AG04450 (cell line): ENCODE measurements at places on chromosomes 5 and 9.

- no peak for DNase-seq
These were observed 22.4 kb downstream of the GNAQ start for GRCh38 chr9:78009186-78009585.

- DNase-seq = no peak
These were observed 159.4 kb upstream of the PRR16 start for GRCh38 chr5:120304663-120305062.

DNA sequence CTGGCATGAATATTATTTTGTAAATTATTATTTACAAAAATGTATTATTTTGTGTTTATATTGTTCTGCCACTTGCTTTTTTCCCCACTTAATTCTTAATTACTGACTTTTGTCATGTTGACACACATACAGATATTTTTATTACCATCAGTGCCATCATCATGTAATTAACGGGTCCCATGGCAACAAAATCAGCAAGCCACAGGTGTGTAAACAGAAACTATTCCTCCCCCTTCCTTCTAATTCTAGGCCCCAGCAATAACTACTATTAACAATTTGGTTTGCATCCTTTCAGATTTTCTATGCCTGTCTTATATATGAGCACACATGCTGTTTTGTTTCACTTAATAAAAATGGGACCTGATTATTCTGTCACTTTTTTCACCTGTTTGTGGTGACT is 29.3 kb downstream of the CYFIP2 start:
- DNase-seq = no peak

DNA sequence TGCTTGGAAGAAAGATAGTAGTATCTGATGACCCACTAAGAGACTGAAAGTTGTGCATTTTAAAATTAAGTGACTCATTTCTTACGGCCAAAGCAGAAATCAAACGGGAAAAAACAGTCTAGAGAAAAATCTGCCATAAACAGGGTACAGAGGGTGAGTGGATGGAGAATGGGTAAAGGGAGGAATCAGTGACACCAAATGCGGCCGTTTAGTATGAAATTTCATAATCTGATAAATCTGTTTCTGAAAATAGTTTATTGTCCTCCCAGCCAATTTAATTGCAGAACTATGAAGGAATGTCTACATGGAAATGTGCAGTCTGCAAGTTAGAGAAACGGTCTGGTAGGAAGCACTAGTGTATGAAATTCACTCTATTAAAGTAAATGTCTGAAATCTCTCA is 39.5 kb downstream of the ADAMTS12 start:
- DNase-seq = no peak

GRCh38 chr5:61632064-61632463 is 300.0 kb downstream of the ZSWIM6 start:
- no peak for DNase-seq

GRCh38 chr5:148882332-148882731 is 55.9 kb downstream of the ADRB2 start:
- DNase-seq = no peak

DNA sequence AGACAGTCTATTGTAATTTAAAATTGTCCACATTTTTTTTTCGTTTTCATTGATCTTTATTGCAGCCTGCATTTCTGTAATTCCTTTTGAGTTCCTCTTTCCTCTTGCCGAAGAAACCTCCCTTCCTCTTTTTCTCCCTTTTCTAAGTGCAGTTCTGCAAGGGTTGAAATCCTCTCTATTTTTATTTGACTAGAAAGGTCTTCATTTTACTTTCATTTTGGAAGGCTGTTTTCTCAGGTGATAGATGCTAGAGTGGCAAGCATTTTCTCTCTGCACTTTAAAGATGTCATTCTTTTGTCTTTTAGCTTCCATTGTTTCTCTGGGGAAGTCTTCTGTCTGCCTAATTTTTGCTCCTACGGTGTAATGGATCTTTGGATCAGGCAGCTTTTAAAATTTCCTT is 248.5 kb downstream of the SMARCA2 start:
- DNase-seq = no peak

GRCh38 chr5:172188893-172189692 is 1.1 kb upstream of the STK10 start:
- no peak for DNase-seq

- no peak for DNase-seq
These were observed 76.8 kb upstream of the NIPAL4 start for GRCh38 chr5:157382996-157383800.

GRCh38 chr5:75335952-75336614 is 937 bp upstream of the HMGCR start:
- peak; percentile 50 for DNase-seq

DNA sequence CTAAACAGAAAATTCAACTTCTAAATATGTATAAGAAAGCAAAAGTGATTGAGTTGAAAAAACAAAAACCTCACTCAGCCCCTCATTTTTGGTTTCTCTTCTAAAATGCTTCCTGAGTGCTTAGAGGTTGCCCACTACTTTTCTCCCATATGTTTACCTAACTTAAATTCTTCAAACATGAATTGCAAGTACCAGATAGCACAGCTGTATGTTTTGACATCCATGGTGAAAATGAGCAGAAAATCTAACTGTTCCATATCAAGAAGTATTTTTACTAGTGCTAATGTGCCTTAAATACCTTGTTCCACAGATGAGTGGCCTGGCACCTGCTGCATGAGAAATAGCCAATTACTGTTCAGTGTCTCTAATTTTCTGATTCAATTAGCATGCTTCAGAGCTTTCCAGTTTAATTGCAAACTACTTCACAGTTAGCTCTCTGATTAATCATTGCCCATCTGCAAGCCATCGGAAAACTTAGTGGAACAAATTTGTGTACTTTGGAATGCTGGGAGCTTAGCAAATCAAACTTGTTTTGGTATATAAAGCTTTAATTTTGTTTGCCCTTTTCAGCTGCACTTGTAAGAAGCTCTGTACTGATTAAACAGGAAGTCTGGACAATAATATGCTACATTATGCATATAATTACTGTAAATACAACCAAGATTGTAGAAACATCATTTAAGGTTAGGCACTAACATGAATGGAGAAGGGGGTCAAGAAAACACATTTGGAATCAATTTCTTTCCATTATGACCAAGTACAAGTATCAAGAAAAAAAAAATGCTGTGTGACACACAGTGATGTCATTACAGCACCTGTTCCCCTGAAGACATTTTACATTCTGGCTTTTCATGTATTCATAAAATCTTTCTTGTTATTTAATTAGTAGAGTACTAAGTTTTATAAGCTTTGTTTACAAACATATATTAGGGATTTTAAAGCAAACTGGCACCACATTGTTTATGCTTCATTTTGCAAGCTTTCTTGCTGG is 65.6 kb downstream of the POU5F2 start:
- no peak for DNase-seq

DNA sequence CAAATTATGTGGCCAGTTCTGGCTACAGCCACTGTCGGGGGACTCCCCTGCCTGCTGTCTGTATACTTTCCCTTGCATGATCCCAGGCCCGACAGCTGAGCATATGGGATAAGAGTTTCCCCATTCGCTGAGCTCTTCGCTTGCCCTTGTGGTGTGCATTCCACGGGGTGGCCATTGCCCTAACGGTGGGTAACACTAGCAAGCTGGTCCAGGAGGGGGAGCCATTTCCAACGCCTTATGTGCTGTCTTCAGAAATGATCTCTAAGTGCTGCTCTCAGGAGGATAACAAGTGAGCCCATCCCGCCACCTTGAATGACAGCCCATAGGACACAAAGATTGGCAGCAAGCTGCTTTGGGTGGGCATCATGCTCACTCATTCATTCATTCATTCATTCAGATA is 190.9 kb downstream of the FSTL4 start:
- no peak for DNase-seq

DNA sequence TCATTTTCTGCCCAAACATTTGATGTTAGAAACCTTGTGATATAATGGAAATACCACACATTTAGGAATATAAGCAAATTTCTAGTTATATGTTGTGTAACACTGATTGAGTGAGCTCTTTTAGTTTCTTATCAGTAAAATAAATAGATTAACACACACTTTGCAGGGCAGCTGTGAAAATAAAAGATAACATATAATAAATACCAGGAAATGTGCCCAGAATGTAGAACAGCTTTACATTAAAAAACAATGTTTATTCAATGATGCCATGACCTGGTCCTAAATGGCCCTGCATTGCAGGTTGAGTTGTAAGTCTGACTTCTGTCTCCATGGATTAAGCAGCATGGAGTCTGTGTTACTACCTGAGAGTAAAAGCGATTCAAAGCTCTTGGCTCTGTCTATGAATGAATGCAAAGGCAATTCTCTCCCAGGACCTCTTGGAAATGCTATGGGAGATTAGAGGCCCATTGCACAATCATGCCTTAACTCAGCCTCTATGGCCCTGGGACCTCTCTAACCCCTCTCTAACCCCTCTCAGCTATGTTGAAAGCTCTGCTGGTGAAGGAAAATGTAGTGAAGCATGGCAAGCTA is 296.0 kb upstream of the ACTBL2 start:
- DNase-seq = no peak

DNA sequence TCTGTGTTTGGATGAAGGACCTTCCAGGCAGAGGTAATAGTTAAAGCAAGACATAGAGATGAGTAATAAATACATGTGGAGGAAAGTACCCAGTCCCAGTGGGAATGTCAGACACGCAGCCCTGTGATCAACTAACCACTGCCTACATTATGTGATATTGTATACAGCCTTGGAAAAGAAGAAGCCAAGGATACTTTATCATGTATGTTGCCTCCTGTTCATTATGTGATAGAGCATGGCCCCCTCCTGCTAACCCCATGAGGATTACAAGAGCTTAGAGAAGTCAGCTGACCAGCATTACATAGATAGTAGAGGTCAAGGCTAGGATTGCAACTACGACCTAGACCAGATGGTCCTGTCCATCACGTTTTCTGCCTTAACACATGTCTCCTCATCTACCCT is 497.0 kb upstream of the TNC start:
- DNase-seq = no peak

DNA sequence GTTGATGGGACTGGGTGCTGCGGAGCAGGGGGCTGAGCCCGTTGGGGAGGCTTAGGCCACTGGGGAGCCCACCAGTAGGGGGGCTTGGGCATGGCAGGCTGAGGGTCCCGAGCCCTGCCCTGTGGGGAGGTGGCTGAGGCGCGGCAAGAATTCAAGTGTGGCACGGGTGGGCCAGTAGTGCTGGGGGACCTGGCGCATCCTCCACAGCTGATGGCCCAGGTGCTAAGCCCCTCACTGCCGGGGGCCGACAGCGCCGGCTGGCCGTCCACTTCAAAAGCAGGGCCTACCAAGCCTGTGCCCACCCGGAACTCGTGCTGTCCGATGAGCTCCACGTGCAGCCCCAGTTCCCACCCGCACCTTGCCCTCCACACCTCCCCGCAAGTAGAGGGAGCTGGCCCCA is 917.5 kb downstream of the TAF11L14 start:
- no peak for DNase-seq

GRCh38 chr5:168464214-168464613 is 22.1 kb upstream of the RARS1 start:
- no peak for DNase-seq

- peak; percentile 48 for DNase-seq
These were observed 127.3 kb upstream of the PIK3R1 start for GRCh38 chr5:68088302-68088701.

GRCh38 chr9:5205071-5205470 is 19.6 kb upstream of the INSL6 start:
- DNase-seq = no peak

GRCh38 chr5:95956021-95956899 is 5.4 kb downstream of the ELL2 start:
- DNase-seq = no peak

GRCh38 chr9:38041564-38042243 is 27.3 kb downstream of the SHB start:
- DNase-seq = no peak

DNA sequence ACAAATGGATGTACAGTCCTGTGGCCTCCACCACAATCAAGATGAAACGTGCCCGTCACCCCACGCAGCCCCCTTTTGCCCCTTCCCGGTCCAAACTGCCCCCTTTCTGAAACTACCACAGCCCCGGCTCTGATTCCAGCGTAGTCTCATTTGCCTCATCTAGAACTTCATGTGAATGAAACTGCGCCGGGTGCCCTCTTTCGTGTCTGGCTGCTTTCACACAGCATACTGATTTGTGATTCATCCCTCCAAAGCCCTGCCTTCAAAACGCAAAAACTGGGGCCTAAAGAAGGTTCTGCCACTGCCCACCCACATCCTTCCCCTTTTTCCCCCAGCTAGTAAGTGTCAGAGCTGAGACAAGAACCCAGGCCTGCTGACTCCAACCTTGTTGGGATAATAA is 31.5 kb upstream of the NCS1 start:
- no peak for DNase-seq

GRCh38 chr5:123855609-123856008 is 343.6 kb downstream of the CSNK1G3 start:
- DNase-seq = no peak

- DNase-seq = no peak
These were observed 5.8 kb upstream of the BICD2 start for GRCh38 chr9:92770360-92770995.

DNA sequence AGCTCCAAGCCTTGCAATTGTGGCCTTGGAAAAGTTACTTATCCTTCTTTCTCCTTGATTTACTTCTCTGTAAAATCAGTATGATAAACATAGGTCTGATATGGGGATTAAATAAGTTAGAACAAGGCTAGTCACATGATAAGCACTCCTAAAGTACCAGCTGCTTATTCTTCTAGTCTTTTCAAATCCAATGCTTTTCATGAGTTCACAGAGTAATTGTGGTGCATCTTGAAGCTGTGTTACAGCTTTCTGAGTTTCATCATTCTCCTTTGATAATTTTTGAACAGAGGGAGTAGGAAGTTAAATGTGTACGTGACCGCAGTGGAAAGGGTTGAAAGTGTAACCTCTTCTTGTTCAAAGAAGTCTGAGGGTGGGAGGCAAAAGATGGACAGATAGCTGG is 38.8 kb upstream of the CCDC112 start:
- DNase-seq = no peak

- no peak for DNase-seq
These were observed 149.6 kb downstream of the SNX18 start for GRCh38 chr5:54667136-54667535.
